Activated CD4-positive, alpha-beta T cell treated with anti-CD3 and anti-CD28 coated beads, Interleukin-2, amount 50 U/mL, for 1 hour (primary cell): ENCODE measurements at places on chromosomes 1 and 21.

- no peak for DNase-seq
Observed at GRCh38 chr1:187157115-187157514, 328.4 kb downstream of the PLA2G4A start.

- no peak for DNase-seq
Observed at GRCh38 chr1:112905395-112906149, 50.4 kb downstream of the SLC16A1 start.

GRCh38 chr1:104195395-104195794 lies 445.7 kb downstream of the AMY1C start:
- DNase-seq, result no peak

DNA sequence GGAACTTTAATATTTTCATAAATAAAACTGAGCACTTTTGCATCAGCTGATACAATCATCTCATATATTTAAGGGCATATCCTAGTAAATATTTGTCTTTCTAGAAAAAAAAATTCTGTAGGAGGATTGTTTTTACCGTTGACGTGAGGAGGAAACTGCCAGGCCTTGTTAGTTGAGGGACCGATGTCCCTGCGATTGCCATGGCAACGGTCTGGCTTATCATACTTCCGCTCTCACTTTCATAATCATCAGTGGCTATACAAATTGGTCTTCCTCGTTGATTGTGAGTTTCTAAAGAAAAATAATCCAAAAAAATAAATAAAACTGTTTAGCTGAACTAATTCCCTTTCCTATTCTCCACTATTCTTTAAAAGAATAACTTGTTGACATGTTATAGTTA lies 69.3 kb upstream of the ANGPTL3 start:
- DNase-seq, result no peak

- peak; percentile 48 for DNase-seq
Observed at GRCh38 chr1:234845097-234845660, 235.2 kb upstream of the IRF2BP2 start.

DNA sequence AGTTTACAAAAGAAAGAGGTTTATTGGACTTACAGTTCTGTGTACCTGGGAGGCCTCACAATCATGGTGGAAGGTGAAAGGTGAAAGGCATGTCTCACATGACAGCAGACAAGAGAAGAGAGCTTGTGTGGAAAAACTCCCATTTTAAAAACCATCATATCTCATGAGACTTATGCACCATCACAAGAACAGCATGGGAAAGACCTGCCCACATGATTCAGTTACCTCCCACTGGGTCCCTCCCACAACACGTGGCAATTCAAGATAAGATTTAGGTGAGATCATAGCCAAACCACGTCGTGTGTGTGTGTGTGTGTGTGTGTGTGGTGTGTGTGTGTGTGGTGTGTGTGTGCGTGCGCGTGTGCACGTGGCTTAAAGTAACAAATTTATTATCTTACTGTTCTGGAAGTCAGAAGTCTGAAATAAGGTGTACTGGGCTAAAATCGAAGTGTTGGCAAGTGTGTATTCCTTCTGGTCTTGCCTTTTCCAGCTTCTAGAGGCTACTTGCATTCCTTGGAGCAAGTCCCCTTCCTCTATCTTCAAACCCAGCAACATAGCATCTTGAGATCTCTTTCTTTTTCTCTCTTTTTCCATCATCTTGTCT lies 48.1 kb upstream of the MPC2 start:
- no peak for DNase-seq

DNA sequence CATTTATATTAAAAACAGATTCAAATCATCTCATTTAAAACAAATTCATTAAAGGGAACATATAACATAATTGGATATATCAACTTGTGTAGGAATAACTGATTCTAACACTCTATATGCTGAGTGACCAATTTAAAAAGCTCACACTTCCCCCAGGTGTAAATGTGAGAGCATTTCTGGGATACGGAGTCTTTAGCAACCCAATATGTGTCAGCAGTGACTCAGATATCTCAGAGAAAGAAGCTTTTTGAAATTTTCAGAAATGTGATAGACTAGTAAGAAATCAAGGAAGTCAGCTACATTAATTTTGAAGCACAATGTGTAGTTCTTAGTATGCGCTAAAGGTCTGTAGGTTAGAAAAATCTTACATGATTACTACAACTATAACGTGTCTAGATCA lies 87.9 kb upstream of the SERTAD4 start:
- DNase-seq, result no peak

GRCh38 chr1:81380436-81380835 lies 420.3 kb upstream of the ADGRL2 start:
- DNase-seq, result no peak

DNA sequence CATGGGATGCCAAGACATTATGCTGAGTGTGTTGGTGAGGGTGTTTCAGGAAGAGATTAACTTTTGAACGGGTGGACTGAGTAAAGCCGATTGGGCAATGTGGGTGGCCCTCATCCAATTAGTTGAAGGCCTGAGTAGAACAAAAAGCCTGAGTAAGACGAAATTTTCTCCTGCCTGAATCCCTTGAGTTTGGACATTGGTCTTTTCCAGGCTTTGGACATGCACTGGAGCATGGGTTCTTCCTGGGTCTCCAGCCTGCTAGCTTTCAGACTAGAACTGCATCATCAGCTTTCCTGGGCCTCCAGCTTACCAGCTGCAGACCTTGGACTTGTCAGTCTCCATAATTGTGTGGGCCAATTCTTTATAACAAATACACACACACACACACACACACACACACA lies 63.6 kb downstream of the NIBAN1 start:
- no peak for DNase-seq

DNA sequence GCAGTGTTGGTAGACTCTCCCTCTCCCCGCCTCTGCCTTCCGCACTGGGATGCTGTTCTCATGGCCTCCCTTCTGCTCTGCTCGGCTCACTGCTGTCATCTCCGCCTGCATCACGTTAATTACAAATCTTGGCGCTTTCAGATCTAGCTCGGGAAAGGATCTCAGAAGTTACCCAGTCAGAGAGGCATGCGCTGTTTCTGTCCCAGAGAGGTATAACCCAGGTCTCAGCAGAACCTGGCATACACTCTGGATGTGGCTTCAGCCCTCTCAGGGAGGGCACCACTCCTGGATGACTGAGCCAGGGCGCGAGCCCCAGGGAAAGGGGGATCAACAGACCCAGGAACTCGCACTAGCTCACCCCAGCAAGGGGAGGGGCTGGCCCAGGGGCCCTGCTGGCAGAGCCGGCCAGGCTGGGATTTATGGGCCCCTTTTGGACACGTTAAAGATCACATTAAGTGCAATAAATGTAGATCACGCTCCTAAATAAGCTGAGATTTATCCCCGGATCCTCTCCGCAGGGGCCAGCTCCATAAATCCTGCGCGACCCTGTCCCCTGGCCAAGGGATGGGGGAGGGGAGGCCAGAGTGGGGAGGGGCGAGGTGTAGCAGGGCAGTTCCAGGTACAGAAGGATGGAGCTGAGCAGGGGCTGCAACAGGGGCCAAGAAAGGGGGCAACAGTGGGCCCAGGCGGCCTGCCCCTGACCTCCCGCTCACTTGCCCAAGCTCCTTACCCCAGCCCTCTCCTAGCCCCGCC lies 101.3 kb upstream of the ZBTB40 start:
- DNase-seq, result no peak

- no peak for DNase-seq
Observed at GRCh38 chr1:41222496-41222895, 19.6 kb downstream of the SCMH1 start.

GRCh38 chr1:235822685-235823084 lies 44.0 kb downstream of the LYST start:
- DNase-seq, result no peak

GRCh38 chr1:51570063-51570710 lies 46.7 kb upstream of the OSBPL9 start:
- no peak for DNase-seq

- no peak for DNase-seq
Observed at GRCh38 chr1:96164053-96164452, 557.5 kb upstream of the PTBP2 start.

- DNase-seq, result no peak
Observed at GRCh38 chr21:37848721-37849490, 67.4 kb downstream of the KCNJ6 start.

DNA sequence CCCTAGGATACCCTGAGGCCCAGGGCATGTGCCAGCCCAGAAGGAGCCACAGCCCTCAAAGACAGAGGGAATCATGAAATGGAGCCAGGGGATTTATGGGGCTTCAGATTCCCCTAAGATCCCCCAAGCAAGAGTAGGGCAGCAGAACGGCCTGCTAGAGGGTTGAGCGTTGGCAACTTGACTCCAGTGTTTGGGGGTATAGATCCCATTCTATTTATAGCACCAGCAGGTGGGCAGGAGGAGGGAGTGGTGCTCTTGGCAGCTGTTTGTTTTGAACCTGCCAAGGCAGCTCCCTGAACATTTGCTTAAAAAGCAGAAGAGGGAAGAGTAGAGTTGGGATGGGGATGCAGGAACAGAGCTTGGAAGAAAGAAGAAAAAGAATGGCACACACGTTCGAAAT lies 33.7 kb downstream of the GLUL start:
- no peak for DNase-seq

- no peak for DNase-seq
Observed at GRCh38 chr21:29989634-29990234, 49.9 kb upstream of the GRIK1 start.

DNA sequence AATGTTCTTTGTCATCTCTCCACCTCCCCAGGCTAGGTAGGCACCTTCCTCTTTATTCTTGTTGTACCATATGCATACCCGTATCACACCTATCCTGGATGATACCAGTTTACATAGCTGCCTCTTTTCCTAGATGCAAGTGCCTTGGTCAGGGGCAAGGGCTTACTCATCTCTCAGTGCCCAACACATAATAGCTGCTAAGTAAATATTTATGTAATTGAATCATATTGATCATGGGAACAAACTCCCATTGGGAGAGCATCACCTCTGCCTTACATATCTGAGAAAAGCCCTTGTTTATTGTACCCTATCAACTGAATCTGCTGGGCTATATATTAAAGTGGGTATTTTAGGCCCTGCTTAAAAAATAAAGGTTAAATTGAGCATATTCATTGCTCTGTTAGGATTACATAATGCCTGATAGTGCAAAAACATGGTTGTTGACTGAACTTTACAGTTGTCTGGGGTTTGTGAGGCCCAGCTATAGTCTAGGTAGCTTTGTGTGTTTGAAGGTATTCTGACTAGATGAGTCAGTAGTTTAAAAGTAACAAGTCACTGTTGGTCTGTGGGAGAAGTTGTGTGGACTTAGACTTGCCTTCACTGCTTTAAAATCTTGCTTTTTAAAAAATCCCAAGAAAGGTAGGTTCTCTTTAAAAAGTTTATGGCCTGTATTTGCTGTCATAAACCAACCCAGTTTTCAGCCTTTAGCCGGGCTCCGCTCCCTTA lies 82.6 kb downstream of the OLFML2B start:
- DNase-seq, result no peak

DNA sequence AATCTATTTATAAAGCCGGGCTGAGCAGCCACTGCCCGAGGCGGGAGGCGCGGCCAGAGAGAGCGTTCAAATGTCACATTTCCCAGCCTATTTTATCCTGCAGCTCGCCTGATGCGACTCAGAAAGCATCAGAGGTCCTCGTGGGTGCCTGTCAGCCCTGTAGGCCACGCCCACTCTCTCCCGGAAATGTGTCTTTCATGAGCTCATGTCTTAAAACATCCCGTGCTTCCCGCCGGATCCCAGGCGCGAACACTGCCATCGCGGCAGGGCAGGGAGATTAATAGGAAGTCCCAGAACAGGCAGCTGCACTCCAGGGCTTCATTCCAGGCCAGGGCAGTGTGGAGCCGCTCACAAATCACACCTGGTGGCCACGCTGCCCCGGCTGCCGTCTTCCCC lies 117.5 kb downstream of the PRDM16 start:
- no peak for DNase-seq

- DNase-seq, result no peak
Observed at GRCh38 chr1:65175171-65176055, 27.4 kb downstream of the AK4 start.

GRCh38 chr1:171566467-171566866 lies 55.6 kb upstream of the MYOCOS start:
- DNase-seq, result no peak
